Naive thymus-derived CD8-positive, alpha-beta T cell (primary cell): ENCODE measurements at places on chromosomes 1 and 21. TPM values are rescaled to one million over a fixed set of nuclear protein-coding genes. Genes with fewer than 3 reads are reported as not detected.

The KLHDC8A gene
- not detected for total RNA-seq

The C1orf141 gene
- total RNA-seq: not detected

The CCDC28B gene
- 7.0 TPM for total RNA-seq

The TMPRSS15 gene
- not detected for total RNA-seq

The MX2 gene
- 114 TPM for total RNA-seq

The CR1L gene
- not detected for total RNA-seq

The S100A10 gene
- total RNA-seq: 198 TPM

The CYP4A11 gene
- total RNA-seq: not detected

The TMPRSS3 gene
- total RNA-seq: 2.9 TPM

The SMYD2 gene
- 37.2 TPM for total RNA-seq

The UMODL1 gene
- 3.1 TPM for total RNA-seq

The FCRL2 gene
- total RNA-seq: 3.1 TPM

The SMIM34 gene
- not detected for total RNA-seq

The SLC45A3 gene
- total RNA-seq: 0.36 TPM

The DDR2 gene
- total RNA-seq: 0.21 TPM

The OR10Z1 gene
- total RNA-seq: not detected

The PRAMEF8 gene
- total RNA-seq: not detected

The MFSD2A gene
- total RNA-seq: 0.81 TPM

The NTMT2 gene
- not detected for total RNA-seq

The FAM72B gene
- total RNA-seq: not detected

The HCRTR1 gene
- not detected for total RNA-seq

The CFHR1 gene
- not detected for total RNA-seq

The GJC2 gene
- total RNA-seq: 2.8 TPM

The SYT11 gene
- 4.0 TPM for total RNA-seq

The TSACC gene
- not detected for total RNA-seq

The GSTM5 gene
- not detected for total RNA-seq

The LRRC38 gene
- not detected for total RNA-seq

The BRINP3 gene
- not detected for total RNA-seq

The SPRR1A gene
- total RNA-seq: not detected

The HAPLN2 gene
- 0.58 TPM for total RNA-seq

The XCL2 gene
- not detected for total RNA-seq

The DMRTA2 gene
- total RNA-seq: not detected

The ADAMTSL4 gene
- 0.29 TPM for total RNA-seq

The WNT2B gene
- total RNA-seq: 0.33 TPM

The CYP2J2 gene
- 2.8 TPM for total RNA-seq

The ANGPTL3 gene
- not detected for total RNA-seq

The DENND2D gene
- total RNA-seq: 274 TPM

The DIRAS3 gene
- not detected for total RNA-seq

The C1orf116 gene
- total RNA-seq: 0.16 TPM

The OSCP1 gene
- 1.4 TPM for total RNA-seq

The RBBP5 gene
- total RNA-seq: 31.5 TPM

The TMEM200B gene
- not detected for total RNA-seq

The TRIM62 gene
- 15.5 TPM for total RNA-seq

The GLMP gene
- 23.3 TPM for total RNA-seq

The ADGRB2 gene
- total RNA-seq: not detected

The CHD1L gene
- 38.5 TPM for total RNA-seq

The LCE1B gene
- total RNA-seq: not detected

The CLCA1 gene
- not detected for total RNA-seq

The GJA9 gene
- total RNA-seq: not detected

The PRKCZ gene
- 33.9 TPM for total RNA-seq

The PPP1R12B gene
- 26.3 TPM for total RNA-seq

The AKR7A3 gene
- total RNA-seq: 1.5 TPM

The NUP133 gene
- 46.2 TPM for total RNA-seq

The ALX3 gene
- not detected for total RNA-seq

The FAM78B gene
- total RNA-seq: 0.08 TPM

The RIMKLA gene
- 0.05 TPM for total RNA-seq

The COL8A2 gene
- total RNA-seq: 0.31 TPM

The RGS13 gene
- total RNA-seq: not detected

The S100A3 gene
- total RNA-seq: not detected
